ENCODE measurements at places on chromosomes 4 and X.
A peak's percentile ranks its signal among the peaks of the same experiment; 100 is the strongest.

DNA sequence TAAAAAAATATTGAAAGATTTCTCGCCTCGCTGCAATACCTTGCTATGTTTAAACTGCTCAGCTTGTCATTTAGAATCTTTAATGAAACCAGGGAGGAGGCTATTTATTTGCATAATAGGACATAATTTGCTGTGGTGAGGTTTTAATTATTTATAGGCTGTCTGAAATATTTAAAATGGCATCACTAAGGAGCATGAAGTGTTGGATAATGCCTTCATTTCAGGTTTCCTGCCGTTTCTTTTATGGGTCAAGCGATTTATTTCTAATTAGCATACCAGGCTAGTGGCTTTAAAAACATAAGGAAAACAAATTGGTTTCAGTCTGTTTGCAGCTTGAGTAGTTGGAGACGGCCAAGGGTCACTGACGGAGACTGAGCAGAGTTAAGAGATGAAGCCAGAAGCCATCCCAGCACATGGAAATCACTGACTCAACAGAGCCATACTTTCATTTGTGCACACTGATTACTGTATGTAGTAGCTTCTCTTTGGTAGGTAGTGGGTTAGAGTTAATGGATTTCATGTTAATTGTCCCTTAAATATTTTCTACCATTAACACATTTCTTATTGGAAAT lies 1962.4 kb upstream of the TENM3 start:
- DNase-seq: no peak

DNA sequence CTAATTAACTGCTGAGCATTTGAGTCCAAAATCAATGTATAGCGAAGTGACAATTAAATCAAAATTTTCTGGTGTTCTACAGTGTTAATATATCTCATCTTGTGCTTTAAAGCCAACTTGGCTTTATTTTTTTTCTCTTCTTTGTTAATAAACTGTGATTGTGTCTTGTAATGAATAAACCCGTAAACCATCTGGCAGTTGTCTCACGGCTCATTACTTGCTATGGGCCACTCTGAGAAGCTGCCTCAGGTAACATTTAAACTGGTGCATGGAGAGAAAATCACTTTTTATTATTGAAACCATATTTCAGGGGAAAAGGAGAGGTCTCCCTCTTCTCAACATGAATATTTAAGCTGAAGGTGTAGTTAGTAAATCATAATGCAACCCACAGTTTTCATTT lies 694.0 kb downstream of the KCTD8 start:
- no peak for DNase-seq

DNA sequence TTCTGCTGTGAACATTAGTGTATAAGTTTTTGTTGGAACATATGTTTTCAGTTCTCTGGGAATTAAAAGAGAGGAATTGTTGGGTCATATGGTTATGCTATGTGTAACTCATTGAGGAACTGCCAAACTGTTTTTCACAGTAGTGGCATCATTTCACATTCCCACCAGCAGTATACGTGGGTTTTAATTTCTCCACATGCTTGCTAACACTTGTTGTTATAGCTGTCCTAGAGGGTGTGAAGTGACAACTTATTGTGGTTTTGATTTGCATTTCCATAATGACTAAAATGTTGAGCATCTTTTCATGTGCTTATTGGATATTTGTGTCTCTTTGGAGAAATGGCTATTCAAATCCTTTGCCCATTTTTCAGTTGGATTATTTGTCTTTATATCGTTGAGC lies 13.7 kb downstream of the APELA start:
- DNase-seq: no peak

GRCh38 chr4:44978020-44978419 lies 251.7 kb upstream of the GNPDA2 start:
- DNase-seq: no peak

DNA sequence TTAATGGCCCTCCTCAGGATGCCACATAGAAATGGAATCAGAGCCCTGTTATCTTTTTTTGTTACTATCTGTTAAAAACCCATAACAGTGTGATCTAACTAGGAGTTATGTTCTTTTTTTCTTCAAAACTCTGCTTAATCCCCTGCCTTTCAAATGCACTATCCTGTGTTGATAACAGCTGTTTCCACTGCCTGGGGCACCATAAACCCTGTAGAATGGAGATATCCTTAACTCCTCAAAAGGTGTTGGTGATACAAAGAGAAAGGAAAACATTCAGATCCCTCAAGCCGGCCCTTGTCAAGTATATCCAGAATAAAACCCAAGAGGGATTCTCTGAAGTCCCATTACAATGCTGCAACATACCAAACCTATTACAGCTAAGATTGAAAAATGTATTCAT lies 108.6 kb downstream of the ACTRT1 start:
- DNase-seq: no peak

- DNase-seq: no peak
Measured at GRCh38 chr4:7850489-7850888, 89.2 kb downstream of the AFAP1 start.

DNA sequence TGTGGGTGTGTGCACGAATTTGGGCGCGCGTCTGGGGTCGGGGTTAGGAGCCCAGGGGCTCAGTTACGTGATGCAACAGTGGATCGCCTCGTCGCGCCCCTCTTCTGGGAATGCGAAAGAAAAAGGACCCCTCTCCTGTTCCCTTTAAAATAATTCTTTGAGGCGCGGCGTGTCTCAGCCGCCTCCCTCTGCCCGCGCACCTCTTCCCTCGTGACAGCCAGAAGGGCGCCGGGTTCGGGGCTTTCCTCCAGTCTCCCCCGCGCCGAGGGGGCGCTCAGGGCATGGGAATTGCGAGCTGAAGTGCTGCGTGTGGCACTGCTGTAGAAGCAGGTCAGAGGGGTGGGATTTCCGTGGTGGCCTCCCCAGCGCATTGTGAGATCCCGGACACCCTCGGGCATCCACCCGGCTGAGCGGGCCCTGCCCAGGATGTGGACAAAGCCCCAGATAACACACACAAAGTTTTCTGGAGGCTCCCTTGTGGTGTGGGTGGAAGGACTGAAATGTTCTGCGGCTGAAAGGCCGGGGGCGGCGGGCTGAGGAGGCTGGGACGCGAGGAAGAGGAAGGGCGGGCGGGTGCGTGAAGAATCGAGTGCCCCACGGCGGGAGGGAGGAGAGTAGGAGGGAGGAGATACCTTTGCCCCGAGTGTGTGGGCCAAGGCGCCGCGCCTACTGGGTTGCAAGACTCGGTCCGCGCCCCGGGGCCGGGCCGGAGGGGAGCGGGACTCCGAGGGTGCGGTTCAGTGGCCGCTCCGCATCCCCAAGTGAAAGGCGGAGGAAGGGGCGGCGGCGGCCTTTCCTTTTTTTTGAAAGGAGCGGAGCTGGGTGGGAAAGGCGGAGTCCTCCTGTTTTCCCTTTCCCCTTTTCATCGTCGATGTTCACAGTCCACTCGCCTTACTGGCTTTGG lies 752 bp downstream of the SEPTIN11 start:
- peak; percentile 30 for DNase-seq

DNA sequence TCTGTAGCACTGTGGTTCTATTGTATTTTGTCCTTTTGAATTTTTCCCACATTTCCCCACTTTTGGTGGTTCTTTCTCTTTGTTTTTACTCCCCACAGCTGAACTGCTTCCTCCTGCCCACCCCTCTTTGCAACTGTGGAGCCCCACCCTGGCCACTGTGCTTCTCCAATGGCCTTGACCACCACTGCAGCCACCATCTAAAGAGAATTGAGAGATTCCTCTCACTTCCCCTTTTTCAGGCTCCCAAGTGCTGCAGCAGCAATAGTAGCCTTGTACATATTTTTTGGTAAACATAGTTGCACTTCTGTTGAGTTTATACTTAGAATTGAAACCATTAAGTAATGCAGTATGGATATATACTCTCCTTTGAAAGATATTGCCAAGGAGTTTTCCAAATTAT lies 51.3 kb upstream of the FRMPD3 start:
- DNase-seq: no peak

GRCh38 chr4:158043971-158044618 lies 128.7 kb downstream of the GASK1B start:
- no peak for DNase-seq

GRCh38 chr4:8847331-8847730 lies 24.3 kb downstream of the HMX1 start:
- no peak for DNase-seq

GRCh38 chr4:48804584-48805301 lies 24.7 kb upstream of the FRYL start:
- DNase-seq: no peak

GRCh38 chr4:153433754-153434105 lies 32.4 kb upstream of the TMEM131L start:
- DNase-seq: no peak

DNA sequence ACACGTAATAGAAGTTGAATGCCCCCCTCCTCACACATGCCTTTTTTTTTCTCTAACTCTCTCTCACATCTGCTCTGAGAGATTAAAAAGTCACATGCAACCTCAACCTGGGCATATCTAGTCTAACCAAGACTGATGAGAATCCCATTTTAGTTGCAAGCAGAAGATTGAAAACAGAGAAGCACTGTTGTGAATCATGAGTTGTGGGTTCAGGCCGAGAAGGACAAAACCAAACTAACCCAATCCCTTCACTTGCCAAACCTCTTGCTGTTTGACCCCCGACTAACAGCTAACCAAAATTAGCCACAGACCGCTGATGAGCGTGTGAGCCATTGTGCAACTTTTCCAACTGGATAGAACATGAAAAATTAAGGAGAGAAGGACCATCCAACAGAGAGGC lies 31.8 kb downstream of the CXCL1 start:
- no peak for DNase-seq

GRCh38 chr4:54842656-54843055 lies 184.9 kb downstream of the KIT start:
- no peak for DNase-seq

DNA sequence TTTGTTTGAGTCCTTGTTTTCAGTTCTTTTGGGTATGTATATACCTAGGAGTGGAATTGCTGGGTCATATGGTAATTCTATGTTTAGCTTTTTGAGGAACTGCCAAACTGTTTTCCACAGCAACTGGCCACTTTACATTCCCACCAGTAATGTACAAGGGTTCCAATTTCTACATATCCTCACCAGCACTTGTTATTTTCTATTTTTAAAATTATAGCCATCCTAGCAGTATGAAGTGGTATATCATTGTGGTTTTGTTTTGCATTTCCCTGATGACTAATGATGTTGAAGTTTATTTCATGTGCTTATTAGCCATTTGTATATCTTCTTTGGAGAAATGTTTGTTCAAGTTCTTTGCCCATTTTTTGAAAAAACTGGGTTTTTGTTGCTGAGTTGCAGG lies 39.6 kb downstream of the TMEM164 start:
- no peak for DNase-seq

DNA sequence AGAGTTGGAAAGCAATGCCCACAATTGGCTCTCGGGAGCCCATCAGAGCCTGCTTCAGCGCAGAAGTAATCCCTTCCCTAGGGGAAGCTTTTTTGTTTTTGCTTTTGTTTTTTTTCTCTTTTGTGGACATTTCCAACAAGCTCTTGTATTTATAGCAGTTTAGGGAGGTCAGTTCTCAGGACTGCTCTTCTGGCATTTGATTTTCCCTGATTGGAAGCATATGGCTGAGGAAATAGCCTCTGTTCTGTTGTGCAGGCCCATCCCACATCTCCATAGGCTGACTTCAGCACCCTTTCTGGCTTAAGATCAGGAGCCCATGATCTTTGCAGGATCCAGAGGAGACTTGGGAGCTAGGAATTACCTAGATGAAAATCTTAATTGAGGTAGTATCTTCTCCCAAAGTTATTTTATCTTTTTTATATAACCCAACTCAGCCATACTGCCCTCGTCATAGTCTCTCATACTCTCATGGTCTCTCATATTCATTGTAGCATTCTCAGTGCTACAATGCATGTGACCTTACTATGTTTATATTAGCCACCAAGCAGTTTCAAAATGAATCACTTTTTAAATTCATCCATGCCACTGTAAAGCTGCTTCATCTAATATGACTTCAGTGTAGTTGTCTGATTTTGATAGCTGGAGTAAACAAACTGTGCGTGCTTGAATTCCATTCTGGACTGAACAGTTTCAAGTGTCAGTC lies 16.7 kb downstream of the PAGE4 start:
- DNase-seq: no peak

- no peak for DNase-seq
Measured at GRCh38 chr4:73317092-73317491, 58.5 kb upstream of the ANKRD17 start.

DNA sequence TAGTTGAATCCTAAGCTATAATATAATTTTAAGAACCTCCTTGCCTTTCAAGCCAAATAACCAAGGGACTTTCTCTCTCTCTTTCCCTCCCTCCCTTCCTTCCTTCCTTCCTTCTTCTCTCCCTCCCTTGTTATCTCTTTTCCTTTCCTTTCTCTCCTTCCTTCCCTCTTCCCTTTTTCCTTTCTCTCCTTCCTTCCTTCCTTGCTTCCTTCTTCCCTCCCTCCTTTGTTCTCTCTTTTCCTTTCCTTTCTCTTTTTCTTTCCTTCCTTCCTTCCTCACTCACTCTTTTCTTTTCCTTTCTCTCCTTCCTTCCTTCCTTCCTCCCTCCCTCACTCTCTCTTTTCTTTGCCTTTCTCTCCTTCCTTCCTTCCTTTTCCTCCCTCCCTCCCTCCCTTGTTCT lies 42.4 kb downstream of the PDGFRA start:
- no peak for DNase-seq

- DNase-seq: no peak
Measured at GRCh38 chr4:111761531-111761930, 383.7 kb upstream of the FAM241A start.

DNA sequence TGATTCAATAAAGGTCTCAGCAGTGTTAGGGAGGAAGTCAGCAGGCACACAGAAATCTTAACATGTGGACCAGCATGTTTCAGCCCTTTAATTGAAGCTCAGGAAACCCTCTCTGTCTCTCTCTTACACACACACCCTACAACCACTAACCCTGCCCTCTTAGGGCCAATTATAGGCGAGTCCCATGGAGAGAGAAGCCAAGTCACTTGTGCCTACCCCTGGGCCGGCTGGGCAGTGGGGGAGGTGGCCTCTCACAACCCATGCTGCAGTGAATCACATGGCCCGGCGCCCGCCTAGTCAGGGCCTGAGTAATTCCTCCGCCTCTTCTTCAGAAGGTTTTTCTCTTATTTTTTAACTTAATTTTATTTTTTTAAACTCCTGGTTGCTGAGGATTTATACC lies 3.7 kb downstream of the FGD1 start:
- DNase-seq: no peak
